ENCODE measurements at places on chromosomes 16 and 17.

DNA sequence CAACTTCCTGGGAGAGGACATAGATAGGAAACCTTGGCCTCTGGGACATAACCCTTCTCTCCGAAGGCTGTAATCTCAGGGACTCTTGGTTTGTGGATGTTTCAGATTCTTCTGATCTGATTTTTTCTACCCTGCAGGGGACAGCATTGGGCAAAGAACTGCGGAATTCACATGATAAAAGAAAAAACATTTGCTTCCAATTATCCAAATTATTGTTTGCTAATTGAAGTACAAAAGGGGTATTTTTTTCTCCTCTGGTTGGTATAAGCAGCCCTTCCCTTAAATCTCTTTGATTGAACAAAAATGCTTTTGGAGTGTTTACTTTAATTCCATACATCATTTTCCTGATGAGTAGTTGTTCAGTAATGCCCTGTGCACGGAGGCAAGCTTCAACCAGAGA lies 251.7 kb upstream of the IRX3 start:
- DNase-seq = no peak

DNA sequence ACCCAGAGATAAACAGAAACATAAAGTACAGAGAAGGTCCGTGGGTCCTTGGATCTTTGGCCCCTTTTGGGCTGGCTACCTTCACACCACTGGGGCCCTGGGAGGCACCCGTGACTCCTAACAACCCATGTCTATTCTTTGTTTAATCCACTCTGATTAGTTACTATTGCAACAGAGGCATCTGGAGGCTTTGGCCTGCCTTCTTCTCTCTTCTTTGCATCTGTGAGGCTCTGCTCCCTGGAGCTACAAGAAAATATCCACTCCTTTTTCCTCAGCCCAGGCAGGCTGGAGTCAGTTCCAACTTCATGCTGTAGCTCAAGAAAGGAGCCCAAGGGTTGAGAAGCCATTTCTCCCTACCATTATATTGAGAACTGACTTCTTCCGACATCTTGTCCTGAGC lies 9.5 kb upstream of the CMIP start:
- DNase-seq = no peak

DNA sequence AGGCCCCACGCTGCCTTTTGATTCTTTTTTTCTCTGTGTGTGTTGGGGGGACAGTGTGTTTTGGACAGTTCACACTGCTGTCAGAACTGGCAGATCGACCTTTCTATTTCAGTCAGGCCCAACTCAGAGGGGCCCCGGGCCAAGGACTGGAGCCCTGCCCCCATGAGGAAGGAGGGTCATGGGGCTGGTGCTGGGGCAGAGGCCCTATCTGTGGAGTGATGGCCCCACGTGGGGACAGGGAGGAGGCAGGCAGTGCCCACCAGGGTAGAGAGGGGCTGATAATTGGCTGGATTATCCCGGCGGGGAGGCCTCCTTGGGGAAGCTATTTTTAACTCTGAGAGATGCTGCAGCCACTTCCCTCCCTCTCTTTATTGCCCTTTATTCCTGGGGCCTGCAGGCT lies 5.7 kb upstream of the KCNJ12 start:
- DNase-seq = no peak

DNA sequence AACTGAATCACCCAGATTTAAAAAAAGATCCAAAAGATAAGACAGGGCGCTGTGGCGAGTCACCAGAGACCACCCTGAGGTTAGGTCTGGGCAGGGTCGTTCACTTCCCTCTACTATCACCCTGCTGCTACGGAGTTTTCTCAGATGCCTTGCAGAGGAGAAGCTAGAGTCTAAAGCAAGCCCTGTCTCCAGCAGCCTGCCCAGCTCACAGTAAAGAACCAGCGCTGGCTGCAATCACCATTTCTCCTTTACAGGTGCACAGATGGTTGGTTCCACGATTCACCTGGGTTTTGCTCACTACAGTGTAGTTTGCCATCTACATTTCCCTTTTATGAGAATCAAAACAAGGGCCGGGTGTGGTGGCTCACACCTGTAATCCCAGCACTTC lies 71.3 kb downstream of the SRCIN1 start:
- no peak for DNase-seq

GRCh38 chr16:55367301-55367811 lies 43.4 kb downstream of the IRX6 start:
- DNase-seq = no peak

DNA sequence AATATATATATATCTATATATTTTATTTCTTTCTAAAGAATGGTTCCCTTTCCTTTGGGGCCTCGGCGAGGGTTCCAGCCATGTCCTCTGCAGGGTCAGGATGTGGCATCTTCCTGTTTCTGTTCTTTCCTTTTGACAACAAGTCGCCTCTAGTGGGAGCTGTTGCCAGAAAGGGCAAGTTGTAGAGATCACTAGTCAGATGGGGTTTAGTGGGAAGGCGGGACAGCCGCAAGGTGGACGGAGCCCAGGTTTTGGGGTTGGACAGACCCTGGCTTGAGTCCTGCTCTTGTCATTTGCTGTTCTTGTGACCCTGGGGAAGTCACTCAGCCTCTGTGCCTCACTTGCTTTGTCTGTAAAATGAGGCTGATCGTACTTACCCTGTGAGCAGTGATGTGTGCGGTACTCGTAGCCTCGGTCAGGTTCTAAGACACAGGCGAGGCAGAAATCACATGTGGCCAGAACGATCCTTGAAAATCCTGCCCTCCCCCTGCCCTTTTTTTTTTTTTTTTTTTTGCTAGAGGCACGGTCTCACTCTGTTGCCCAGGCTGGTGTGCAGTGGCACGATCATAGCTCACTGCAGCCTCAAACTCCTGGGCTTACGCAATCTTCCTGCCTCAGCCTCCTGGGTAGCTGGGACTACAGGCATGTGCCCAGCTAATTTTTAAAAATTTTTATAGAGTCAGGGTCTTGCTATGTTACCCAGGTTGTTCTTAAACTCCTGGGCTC lies 80.1 kb downstream of the ABCC6 start:
- no peak for DNase-seq

DNA sequence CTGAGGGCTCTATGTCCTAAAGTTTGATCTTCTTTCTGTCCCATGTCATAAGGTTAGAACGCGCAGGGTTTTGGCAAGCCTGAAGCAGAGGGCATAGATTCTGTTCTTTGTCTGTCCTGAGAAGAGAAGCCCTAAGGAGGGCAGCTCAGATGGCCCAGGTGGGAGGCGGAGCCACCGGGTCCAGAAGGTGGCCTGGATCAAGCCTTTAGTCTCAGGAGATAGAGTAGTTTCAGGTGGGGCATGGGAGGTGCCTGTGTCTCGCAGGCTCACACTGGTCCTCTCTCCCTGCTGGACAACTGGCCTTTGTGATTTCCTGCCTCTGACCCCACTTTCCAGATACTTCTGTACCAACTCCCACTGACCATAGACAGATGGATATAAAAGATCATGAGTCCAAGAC lies 44.2 kb upstream of the DNAJA2 start:
- DNase-seq = no peak

- no peak for DNase-seq
These were observed 71.8 kb downstream of the LMF1 start for GRCh38 chr16:898761-899682.

DNA sequence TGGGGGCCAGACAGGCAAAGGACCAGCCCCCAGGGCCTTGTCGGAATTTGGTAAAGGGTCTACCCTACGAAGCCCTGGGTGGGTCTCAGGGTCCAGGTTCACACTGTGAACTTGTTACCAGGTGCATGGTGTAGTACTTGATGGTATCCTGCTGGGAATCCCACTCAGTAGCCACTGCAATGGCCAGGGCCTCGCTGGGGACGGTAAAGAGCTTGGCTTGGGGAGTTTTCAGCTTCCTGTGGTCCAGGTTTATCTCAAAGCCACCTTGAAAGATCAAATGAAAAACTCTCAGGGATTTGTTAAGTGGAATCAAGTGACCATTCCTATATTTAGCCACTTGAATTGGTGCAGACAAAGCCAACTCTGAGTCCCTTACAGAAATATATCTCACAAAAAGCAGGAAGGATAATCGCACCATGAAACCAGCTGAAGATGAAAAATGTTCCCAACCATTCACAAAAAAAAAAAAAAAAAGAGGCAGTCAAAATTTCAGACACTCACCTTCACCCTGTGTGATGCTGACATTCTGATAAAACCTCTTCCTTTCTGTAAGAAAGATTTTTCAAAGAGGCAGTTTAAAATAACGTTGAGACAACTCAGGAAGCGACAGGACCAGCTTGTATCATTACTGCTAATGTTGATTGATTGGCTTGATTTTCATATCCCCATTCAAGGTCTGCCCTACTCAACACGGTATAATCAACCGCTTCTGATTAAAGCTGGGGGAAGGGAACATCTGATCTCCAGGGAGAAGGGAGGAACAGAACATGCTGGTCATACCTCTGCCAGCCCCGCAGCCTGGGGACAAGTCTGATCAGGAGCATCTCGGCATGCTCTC lies 10.6 kb downstream of the ATPAF2 start:
- DNase-seq = no peak

GRCh38 chr16:59236804-59237458 lies 502.8 kb upstream of the GOT2 start:
- no peak for DNase-seq

DNA sequence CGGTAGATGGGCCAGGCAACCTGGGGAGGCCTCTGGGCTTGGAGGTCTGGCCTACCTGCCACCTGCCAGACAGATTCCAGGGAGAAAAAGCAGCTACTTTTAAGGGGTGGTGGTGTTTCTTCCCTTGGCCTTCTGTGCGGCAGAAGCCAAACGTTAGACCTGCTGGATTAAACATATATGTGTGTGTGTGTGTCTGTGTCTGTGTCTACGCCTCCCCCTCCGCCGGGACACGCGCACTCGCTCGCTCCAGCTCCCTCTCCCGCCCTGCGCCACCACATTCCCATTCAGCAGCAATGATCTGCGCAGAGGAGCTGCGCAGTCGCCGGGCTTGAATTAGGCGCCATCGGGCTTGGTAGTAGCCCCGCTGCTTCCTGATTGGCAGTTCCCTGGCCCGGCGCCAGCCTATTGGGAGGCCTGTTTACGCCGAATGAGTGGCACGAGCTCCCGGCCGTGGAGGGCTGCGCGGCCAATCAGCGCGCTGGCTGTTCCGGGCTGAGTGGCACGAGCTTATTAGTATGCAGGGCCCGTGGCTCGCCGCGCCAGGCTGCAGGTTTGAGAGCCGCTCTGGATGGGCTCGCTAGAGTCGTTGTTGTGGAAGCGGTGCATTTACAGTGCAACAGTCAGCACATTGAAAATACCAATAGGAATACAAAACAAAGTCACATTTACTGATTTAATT lies at the start of gene BAHCC1:
BAHCC1 (plus strand) TSS at position 537 of the 679 bp plus-strand sequence. CDS start 4,283 bp downstream, outside the sequence.
- DNase-seq = peak; percentile 100

DNA sequence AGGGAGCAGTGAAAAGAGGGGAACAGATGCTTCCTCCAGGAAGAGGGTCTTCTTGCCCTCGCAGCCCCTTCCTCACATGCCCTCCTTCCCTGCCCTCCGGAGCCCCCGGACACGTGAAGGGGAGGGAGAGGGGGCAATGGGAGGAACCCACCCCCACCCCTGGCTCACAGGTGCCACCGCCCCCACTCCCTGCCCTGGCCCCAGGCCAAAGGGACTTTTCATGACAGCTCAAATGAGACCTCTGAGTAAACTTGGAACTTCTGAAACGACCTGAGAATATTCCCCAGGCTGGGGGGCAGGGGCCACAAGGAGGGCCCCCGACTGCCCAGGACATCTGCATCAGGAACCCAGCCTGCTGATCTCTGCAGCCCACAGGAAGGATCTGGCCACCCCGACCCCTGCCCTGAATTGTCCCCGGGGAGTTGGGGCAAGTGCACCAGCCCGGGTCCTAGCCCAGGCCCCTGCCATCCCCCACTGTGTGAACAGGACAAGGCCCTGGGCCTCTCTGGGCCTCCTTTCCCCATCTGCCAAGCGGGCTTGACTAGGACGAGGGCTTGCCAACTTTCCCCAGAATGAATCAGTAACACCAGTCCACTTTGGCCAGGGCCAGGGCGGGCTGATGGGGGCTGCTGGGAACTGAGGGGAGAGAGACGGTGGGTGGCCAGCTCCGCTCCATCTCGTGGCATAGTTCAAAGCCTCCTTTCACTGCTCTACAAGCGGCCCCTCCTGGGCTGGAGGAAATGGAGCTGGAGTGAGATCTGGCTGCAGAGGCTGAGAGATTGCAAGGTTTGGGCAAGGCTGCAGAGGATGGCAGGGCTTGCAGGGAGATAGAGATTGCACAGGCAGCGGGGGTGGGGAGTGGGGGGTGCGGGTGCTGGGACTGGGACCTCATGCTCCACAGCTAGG lies 3.8 kb downstream of the IL21R start:
- no peak for DNase-seq

DNA sequence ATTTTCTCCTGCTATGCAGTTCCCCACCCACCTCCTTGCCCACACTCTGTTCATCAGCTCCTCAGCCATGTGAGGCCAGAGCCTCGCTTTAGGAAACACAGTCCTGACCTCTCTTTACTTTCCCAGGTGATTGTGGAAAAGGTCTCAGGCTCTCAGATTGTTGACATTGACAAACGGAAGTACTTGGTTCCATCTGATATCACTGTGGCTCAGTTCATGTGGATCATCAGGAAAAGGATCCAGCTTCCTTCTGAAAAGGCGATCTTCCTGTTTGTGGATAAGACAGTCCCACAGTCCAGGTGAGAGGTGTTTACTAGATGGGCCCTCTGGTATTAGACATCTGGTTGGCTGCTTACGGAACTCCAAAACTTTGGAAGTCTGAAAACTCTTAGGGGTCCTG lies 1.7 kb downstream of the GABARAPL2 start:
- DNase-seq = no peak

DNA sequence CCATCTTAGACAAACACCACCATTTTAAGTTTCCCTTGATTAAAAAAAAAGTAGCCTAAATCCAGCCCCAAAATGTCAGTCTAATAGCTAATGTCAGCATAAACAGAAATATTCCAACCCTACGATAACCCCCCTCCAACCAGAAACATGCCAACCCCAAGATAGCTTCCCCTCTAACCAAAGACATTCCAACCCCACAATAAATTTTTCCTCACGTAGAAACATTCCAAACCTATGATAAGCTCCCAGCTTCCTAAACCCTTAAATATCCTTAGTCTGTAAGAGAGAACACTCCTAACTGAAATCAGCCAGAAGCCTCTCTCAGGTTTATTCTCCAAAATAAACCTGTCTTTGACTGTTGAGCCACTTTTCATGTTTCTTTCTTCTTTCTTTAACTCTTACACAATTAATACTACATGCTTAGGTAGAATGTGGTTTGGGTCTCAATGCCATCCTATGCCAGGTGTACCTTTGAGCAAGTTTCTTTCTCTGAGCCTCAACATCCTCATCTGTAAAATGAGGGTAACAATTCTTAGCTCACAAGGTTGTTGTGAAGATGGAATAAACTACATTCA lies 10.5 kb upstream of the KRT38 start:
- DNase-seq = no peak

DNA sequence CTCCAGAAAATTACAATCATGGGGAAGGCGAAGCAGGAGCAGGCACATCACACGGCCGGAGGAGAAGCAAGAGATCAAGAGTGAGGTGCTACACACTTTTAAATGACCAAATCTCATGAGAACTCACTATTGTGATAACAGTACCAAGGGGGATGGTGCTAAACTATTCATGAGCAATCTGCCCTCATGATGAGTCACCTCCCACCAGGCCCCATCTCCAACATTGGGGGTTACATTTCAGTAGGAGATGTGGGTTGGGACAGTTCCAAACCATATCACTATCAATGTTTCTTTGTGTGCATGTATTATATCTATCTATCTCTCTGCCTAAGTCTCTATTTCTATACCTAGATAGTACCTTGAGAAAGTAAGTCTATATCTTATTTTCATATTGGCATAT lies 724.8 kb downstream of the CDH11 start:
- no peak for DNase-seq

- no peak for DNase-seq
These were observed 49.9 kb upstream of the RHBDL3 start for GRCh38 chr17:32215696-32216095.

GRCh38 chr17:76641501-76641900 lies 2.1 kb downstream of the ST6GALNAC1 start:
- DNase-seq = no peak

GRCh38 chr17:16215965-16216316 lies 607 bp upstream of the NCOR1 start:
- DNase-seq = no peak

All from hypothalamus (tissue), 51 donors.